ENCODE measurements at places on chromosomes 3 and 15.

DNA sequence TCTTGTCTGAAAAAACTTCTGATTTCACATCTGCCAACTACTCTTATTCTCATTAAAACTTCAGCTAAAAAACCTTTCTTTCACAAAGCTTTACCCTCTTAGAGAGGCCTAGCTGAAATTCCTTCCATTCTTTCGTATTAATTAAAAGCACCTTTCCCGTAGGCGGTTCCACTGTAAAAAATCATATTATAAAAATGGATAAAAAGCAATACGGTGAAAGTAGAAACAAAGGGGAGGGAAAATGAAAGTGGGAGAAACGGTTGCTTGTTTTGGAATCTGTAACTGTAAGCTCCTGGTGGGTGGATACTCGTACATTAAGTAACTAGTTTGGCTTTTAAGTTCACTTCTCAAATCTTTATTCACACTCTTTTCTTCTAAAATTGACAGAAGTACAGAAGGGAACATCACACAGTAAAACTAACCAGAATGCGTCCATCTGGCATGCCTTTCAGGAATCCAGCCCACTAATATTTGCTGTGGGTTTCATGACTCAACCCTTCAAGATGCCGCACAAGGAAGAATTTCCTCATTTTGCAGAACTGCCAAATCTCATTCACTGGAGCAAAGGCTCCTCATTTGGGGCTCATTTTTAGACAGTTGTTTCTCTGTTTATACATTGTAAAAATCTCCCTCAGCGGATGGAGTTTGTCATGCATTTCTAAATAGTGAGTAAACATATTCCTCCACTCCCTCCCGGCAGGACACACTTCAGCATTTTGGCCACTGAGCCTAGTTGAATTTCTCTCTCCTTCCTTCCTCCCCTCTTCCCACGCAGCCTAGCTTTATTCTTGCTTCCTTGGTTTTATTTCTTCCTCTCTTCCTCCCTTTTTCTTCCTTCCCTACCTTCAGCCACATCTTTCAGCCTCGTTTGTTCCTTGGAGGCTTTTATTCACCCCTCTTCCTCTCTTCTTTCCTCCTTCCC, 419.5 kb upstream of the NAALADL2 start:
- DNase-seq: no peak

DNA sequence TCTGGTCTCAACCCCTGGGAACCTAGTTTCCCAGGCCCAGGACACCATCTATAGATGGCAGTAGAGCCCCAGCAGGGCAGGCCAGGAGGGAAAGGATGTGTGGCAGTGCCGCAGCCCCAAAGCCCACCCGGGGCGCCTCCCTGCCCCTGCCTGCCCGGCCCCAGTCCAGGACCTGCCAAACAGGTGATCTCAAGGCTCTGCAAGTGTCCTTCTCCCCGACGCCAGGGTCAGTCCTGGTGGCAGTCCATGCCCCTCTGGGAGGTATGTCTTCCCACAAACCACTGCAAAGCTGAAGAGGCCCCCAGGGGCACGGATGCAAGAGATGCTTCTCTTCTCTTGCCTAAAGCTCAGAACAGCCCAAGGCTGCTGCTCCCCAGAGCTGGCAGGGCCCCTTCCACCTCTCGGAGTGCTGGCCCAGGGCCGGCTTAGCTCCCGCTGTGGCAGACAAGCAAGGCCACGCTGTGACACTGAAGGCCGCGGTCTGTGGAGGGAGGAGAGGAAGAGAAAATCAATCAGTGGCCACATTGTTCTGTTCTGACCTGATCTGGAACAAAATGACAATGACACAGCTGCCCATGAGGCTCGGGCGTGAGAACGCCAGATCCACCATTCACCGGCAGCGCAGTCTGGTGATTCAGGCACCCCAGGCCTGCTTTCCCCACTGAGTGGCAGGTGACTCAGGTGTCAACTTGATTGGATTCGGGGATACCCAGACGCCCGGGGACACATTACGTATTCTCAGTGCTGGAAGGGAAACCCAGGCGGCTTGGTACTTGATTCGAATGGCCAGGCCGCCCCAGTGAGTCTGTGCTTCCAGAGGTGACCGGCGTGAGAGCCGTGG, 34.0 kb downstream of the KLHL25 start:
- no peak for DNase-seq

- DNase-seq: no peak
Measured at GRCh38 chr3:129001806-129002572, 885 bp downstream of the EFCC1 start.

GRCh38 chr3:14473411-14473891, 66.7 kb downstream of the GRIP2 start:
- DNase-seq: no peak

DNA sequence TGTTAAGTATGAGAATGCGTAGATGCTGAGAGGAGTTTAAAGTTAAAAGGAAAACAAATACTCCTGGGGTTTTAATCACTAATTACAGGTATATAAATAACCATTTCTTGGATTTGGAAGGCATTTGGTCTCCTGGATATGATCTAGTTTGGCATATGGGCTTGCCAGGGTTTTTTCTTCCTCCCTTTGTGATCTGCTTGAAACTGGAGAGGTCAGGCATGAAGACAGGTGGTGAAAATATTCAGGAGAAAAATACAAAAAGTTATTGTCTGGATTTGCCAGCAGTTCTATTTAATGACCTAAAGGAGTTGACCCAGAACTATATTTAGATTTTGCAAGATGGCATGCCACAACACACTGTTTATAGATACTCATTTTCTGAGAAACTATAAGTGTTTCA, 136.3 kb downstream of the DIPK2A start:
- no peak for DNase-seq
